ENCODE measurements at places on chromosomes 6 and 20.

DNA sequence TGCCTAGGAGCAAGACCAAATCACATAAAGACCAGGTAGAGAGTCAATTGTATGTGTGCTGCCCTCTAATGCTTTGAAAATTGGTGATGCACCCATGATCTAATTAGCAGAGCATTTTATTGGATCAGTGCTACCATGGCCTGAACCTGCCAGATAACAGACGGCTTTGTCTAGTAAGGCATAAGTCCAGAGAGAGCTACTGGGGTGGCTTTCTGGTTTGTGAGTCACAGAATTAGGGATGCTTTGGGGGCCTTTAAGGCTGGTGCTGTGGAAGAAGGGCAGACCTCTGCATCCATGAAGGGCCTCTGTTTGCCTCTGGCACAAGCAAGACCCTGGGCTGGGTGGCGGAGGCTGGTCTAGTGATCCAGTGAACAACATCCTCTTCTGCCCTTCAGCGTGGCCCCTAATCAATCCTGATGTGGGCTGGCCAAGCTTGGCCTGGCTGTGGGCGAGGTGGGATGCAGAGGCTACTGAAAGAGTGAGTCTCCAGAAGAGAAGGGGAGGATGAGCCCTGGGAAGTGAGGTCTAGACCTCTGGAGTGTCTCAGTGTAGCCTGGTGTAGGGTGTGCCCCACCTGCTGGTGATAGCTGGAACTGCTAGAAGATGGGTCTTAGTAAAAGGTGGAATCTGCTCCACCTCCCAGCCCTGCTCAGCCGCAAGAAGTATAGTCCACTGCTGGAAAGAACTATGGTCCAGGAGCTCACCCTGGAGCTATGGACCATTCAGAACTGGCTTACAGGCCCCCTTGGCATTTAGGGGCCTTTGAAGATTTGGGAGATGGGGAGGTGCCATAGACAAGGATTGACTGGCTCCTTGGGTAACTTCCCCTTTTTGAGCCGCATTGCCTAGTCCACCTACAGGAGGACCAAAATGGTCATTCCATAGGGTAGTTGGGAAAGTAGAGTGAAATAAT is 36.7 kb upstream of the AAR2 start:
- peaks cover 4% of the 10 kb centered on the region for H3K4me1 ChIP-seq
- no peaks in the 10 kb centered on the region for H3K36me3 ChIP-seq
- H3K27me3 ChIP-seq: peaks cover 1% of the 10 kb centered on the region
- peak; percentile 81 for DNase-seq
- no peak overlapping the region for H3K27ac ChIP-seq

- H3K27ac ChIP-seq: no peak overlapping the region
- H3K4me1 ChIP-seq: peaks cover 3% of the 10 kb centered on the region
- H3K27me3 ChIP-seq: no peaks in the 10 kb centered on the region
- no peak overlapping the region for H3K4me3 ChIP-seq
Measured at GRCh38 chr6:131177996-131178395, 42.7 kb downstream of the AKAP7 start.

DNA sequence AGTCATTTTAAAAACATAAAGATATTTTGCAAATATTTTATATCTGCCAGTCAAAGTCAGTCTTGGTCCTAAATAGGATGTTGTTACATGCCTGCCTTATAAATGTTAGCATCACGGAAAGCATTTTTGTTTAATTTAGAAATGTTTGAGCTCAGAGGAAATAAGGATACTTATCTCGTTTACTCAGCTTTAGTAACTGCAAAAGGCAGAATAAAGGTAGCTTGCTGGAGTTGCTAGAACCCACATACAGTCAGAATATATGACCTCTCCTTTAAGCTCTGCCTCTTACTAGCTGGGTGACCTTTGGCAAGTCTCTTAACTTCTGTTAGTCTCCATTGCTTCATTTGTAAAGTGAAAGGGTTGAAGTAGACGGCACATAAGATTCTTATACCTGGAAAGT is 867.3 kb downstream of the KIF16B start:
- no peaks in the 10 kb centered on the region for H3K36me3 ChIP-seq
- no peak overlapping the region for H3K27ac ChIP-seq
- no peak for DNase-seq
- H3K27me3 ChIP-seq: no peaks in the 10 kb centered on the region
- no peak overlapping the region for H3K4me3 ChIP-seq

- H3K27me3 ChIP-seq: peaks cover 9% of the 10 kb centered on the region
- no peak for DNase-seq
- peaks cover 26% of the 10 kb centered on the region for H3K4me1 ChIP-seq
- no peak overlapping the region for H3K27ac ChIP-seq
Measured at GRCh38 chr6:87905101-87905641, 142.5 kb upstream of the SPACA1 start.

DNA sequence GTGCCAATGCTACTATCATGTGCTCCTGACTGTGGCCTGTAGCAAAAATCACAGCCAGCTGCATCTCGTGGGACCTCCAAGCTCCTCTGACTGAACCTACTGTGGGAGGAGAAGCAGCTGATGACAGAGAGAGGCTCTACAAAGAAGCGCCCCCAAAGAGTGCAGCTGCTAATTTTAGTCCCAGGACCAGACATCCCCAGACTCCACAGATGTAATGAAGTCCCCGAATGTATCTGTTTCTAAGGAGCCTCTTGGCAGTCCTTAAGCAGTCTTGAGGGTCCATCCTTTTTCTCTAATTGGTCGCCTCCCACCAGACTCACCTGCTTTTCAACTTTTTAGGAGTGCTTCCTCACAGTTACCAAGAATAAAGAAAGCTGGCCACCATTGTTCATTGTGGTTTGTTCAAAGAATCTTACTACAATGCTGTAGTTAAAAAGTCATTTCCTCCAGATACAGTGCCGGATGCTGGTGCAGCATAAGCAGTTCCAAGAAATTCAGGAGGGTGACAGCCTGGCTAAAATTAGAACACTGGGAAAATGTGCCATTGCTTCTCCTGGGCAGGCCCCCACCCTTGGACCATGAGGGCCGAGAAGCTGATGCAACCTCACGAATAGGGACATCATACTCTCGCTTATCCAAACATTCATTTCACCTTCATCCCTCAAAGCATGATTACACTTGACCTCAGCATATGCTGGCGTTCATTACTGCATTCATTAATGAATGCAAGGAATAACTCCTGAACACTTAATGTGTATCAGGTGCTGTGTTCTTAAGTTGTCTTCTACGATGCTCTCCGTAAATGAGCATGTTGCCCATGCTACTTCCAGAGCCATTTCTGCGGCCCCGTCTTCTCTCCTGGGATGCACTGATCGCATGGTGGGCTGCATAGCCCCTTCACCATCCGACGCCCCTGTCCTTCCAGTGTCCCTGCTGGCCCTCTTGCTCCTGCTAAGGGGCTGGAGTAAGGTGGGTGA is 66.4 kb downstream of the LY86 start:
- H3K4me1 ChIP-seq: peaks cover 76% of the 10 kb centered on the region
- H3K4me3 ChIP-seq: peak overlapping the region; percentile 47
- H3K27ac ChIP-seq: peak overlapping the region; percentile 89
- peak; percentile 69 for DNase-seq

- H3K36me3 ChIP-seq: peaks cover 24% of the 10 kb centered on the region
- no peaks in the 10 kb centered on the region for H3K27me3 ChIP-seq
- DNase-seq: no peak
- H3K27ac ChIP-seq: no peak overlapping the region
Measured at GRCh38 chr20:35828434-35828833, 56.6 kb downstream of the PHF20 start.

DNA sequence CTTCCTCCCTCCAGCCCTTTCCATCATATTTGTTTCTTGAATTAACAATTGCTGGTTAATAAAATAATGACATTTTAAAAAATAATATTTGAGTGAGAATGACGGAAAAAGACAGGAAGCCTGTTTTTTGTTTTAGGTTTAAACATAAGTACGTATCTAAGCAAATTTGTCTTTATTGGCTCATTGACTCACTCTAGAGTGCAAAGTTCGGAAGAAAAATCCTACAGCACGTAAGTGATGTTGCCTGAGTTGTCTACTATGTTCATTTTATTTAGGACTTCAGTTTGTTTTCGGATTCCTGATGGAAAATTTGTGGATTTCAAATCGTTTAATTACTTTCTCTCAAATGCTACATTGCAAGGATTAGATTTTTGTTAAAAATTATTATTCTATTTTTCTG is 1435.7 kb upstream of the ADGRB3 start:
- no peak overlapping the region for H3K27ac ChIP-seq
- no peak overlapping the region for H3K4me3 ChIP-seq
- DNase-seq: no peak
- no peaks in the 10 kb centered on the region for H3K36me3 ChIP-seq

GRCh38 chr20:57326667-57327455 is 2.7 kb upstream of the SPO11 start:
- DNase-seq: no peak
- H3K36me3 ChIP-seq: no peaks in the 10 kb centered on the region
- H3K27me3 ChIP-seq: peaks cover 40% of the 10 kb centered on the region
- no peaks in the 10 kb centered on the region for H3K4me1 ChIP-seq
- H3K4me3 ChIP-seq: no peak overlapping the region
- no peak overlapping the region for H3K27ac ChIP-seq

GRCh38 chr20:10519361-10520046 is 84.4 kb downstream of the SLX4IP start:
- H3K36me3 ChIP-seq: peaks cover 2% of the 10 kb centered on the region
- H3K27ac ChIP-seq: no peak overlapping the region
- H3K4me1 ChIP-seq: peaks cover 32% of the 10 kb centered on the region
- no peak for DNase-seq
- H3K4me3 ChIP-seq: no peak overlapping the region
